ENCODE measurements at places on chromosomes 5 and 9. TPM values are rescaled to one million over a fixed set of nuclear protein-coding genes. Genes with fewer than 3 reads are reported as not detected.

DNA sequence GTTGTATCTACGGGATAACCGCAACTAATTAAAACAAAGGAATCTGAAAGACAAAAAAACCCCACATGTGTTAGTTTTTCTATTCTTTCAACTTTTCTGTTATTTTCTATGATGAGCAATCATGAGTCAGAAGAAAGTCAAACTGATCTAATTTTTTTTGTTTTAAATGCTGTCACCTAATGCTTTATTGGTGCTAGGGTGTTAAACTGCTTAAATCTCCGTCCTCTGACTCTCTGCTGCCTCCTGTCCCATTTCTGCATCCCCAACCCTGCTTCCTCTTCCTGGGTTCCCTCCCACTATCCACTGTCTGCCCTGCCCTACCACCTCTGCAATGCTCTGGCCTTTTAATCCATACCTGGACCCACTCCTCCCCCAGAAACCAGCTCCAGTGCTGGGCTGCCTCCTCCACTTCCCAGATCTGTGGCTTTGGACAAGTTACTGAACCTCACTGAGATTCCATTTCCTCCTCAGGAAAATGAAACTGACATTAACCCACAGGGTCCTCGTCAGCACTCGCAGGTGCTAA, 15.7 kb downstream of the PTPN3 start:
- no peak for DNase-seq

GRCh38 chr9:133709691-133710571, 28.2 kb downstream of the SARDH start:
- DNase-seq, result no peak

DNA sequence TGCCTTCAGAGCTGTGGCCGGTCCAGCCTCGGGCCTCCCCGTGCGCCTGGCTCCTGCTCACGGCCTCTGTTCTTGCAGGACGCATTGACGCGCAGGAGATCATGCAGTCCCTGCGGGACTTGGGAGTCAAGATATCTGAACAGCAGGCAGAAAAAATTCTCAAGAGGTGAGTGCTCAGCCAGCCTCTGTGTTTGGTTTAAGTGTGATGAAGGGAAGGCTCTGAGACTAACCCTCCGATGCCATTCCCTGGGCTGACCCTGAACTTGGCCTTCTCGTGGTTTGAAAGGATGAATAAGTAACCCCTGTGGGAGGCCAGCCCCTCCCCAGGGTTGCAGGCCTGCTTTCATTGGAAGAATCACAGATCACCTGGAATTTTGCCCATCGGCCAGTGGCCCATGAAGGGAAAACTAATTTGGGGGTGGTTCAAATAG, 26.3 kb downstream of the PTGES2 start:
- DNase-seq, result no peak

TRIM52 gene
- 15.6 TPM for total RNA-seq

PDCD1LG2 gene
- 10.9 TPM for total RNA-seq

ZNF618 gene
- 5.8 TPM for total RNA-seq

PCDHB13 gene
- 0.27 TPM for total RNA-seq

Data from fibroblast of the aortic adventitia (primary cell).